ENCODE measurements at places on chromosomes 7 and 10.

- no peak for DNase-seq
These were observed 143.0 kb downstream of the BUB3 start for GRCh38 chr10:123297175-123297574.

DNA sequence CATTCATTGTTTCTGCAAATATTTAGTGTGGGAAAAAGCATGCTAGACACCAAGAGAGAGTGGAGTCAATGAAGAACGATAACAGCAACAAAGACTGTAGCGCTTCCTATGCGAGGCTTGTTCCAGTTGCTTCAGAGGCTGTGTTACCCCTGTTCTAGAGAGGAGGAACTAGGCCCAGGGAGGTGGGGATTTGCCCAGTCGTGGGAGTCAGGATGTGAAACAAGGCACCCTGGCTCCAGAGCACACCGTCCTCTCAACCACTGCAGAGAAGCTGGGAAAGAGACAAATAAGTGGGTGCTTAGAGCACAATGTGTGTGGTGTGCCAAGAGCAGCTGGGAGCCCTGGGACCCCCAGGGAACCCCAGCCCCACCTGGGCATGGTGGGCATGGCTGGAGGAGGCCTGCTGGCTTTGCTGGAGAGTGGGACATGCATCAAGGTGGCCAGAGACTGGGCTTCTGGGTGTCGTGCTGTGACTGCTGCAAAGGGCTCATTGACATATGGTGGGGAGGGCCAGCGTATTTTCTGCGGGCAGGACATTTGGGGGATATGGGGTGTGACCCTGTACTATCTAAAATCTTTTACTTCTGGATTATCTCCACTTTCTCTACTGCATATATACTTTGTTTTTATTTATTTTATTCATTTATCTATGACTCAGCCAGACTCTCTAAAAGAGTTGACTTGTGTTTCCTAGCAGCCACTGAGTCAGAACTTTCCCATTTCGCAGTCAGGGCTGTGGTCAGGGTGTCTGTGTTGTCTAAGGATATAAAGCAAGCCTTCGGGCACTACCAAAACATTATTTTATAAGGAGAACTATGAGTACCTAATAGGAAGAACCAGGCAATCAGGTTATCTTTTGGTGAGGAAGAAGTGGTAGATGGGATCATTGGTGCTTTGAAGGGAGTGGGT, 95.4 kb downstream of the TCF7L2 start:
- DNase-seq, result no peak

DNA sequence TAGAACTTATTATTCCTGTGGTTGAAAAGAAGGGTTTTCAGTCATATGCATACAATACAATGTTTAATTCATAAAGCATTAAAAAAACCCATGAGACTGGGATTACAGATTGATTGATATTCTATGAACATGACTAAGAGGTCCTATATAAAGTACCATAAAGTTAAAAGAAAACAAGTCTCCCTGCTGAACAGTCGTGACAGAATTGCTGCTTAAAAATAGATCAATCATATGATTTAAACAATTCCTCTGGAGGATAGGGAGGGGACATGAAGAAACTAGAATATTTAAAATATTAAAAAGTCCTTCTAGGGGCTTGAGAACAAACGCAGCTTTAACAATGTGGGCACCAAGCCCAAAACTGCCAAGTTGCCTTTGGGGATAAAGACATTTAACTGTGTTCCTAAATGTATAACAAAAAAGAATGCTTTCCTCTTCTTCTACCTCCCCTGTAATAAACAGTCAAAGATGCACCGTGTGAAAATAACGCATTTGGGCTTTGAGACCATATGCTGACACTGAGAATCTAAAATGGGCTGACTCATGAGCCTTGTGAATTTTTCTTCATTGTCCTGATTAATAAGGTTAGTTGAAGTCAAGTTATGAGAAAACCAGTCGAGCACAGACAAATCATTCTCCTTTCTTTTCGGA, 25.8 kb downstream of the TWIST1 start:
- no peak for DNase-seq

DNA sequence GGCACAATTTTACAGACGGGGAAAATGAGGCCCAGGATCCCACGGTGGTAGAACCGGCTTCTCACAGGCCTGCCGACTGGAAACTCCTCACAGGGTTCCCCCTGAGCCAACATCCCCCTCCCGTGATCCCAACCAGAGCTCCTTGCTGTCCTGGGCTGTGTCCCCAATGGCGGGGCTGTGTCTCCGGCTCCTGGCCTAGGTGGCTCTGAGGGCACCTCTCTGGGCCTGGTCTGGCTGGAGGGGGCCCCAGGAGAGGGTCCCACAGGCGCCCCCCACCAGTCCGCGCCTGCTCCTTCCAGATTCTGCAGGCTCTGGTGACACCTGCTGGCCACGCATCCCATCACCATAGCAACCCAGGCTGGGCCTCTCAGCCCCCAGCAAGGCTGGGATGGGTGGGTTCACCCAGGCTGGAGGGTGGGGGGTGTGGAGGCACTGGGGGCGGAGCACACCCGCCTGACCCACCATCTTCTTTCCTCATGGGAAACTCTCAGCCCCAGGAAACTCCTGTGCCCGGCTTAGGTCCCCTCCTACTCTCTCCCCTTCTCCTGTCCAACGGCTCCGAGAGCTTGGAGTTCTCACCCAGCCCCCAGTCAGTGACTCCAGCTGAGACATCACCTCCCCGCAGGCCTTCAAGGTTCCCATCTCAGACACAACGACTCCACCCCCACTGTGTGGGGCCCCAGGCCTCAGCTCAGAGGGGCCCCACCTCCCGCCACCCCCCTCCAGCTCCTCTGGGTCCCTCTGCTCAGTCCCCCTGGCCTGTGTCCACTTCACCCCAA, 27.1 kb upstream of the TNRC18 start:
- DNase-seq, result peak; percentile 81

DNA sequence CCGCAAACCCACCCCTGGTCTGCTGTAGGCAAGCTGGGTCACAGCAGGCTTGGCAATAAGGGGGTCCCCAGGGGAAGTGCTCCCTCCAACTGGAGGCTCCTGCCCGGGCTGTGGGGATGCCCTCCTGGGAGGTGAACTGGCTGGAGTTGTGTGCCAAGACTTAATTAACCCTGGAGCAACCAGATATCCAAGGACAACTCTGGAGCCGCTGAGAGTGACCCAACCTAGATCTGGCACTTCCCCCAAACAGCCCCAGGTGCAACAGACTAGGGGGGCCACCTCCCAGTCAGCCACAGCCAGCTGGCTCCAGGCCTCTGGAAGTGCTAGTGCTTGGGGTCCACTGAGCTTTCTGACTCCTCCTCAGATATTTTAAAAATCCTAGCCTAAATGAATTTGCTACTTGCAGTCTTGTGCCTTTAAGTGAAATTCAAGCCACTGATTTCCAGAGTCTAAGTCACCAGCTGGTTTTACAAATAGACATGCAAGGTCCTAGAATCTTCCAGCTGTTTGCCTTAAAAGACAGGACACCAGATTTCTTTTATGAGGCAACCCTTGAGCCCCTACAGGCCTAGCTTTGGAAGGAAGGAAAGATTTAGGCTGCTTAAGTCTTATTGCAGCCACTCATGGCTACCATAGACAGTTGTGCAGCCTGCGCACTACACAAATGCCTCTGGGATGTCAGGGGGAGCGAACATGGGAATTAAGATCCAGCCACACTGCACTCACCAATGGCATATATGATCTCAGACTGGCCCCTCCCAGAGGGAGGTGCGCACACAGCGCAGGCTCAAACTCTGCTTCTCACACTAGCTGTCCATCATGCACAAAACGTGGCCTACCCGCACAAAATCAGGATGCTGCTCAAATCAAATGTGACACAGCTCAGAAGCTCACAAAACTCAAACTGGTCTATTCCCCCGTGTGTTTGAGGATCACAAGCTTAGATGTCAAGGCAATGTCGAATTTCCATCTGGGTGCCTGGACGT, 42.6 kb upstream of the MYL10 start:
- DNase-seq, result peak; percentile 67

- peak; percentile 37 for DNase-seq
These were observed 124.9 kb downstream of the ELFN1 start for GRCh38 chr7:1794888-1795542.

DNA sequence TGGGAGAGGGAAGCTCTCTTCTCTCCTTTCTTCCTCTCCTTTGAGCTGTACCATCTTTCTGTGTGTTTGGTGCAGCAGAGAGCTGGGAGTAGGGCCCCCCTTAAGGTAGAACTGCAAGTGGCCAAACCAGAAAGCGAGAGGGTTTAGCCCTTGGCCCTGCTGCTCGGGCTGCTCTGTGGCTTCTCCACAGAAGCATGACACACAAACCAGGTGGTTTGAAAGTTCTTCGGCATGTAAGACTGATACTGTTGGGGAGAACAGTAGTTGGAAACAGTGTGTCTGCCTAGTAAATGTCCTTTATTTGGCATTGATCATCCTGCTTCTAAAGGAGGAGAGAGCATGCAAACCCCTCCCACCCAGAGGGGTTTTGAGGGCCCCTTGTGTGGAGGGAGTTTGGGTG, 277.8 kb downstream of the CELF2 start:
- no peak for DNase-seq

DNA sequence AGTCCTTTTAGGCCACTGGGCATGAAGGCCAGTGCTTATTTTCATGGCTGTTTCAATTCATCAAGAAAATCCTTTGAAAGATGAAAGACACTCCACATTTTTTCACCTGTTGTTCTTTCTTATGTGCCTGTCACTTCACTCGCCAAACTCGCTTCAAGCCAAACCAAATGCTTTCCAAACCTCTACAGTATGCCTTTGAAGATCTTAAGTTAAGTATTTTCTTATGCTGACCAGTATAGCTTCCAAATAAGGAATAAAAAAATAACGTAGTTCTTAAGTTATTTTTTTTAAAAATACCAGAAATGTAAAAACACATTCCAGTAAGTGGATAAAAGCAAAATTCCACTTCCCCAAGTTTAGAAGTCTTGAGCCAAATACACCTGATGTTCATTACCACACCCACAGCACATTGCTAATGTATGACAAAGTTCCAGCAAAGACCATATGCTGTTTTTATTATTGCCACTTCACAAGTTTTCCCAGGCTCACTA, 186.1 kb downstream of the MTERF1 start:
- no peak for DNase-seq

DNA sequence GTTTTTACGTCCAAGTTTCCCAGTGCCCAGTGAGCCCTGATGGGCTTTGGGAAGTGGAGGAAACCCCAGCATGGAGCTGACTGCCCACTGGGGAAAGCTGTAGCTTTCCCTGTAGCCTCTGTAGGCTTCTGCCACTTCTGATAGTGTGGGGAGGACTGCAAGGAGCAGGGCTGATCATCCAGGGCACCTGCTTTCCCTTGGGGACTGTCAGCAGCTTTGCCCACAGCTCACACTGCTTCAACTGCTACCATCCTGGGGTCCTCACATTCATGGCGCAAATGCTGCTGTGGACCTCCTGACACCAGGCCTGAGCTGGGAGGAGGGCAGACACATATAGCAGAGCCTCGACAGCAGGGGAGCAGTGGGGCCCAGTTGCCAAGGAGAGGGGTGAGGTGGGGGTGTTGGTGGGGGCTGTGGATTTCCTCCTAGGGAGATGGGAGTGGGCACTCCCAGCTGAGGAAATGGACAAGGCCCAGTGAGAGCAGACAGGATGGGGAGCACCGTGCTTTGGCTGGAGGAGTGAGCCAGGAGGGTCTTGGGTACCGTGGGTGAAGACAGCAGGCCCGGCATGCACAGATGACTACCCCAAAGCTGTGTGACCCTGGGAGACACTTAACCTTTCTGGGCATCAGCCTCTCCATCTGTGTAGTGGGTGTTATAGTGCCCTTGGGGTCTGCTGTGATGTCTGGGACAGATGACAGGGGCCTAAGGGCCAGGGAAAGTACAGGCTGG, 16.2 kb downstream of the RAMP3 start:
- no peak for DNase-seq

- no peak for DNase-seq
These were observed 302.7 kb downstream of the HDAC9 start for GRCh38 chr7:18798088-18798906.

DNA sequence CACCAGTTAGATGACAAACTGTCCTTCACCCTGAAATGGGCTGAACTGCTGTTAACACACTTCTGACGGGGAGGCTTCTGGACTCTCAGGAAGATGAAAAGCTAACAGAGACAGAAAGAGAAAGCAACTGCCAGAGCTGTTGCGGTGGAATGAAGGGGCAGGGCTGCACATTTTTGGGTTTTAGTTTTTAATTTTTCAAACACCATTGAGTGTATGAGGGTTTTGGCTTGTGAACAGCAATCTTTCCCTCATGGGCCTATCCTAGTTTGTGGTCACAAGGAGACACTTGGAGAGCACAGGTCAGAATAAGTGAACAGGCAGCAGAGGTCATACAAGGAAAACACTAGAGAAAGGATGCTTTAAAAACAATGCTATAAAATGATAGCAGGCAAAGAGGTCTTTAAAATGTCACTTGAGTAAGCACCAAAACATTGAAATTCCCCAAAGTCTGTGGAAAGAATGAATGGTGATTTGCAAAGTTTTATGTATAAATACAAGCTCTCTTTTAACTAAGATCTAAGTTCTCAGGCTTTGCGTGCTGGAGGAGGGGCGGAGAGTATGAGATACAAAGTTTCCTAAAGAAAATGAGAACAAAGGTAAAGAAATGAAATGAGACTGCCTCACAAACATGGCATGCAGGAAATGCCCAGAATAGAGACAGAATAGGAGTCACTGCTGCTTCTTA, 101.4 kb upstream of the GLI3 start:
- no peak for DNase-seq
